ENCODE measurements at places on chromosomes 7 and 10.

GRCh38 chr7:5404421-5404826 is 19.2 kb downstream of the TNRC18 start:
- peak; percentile 88 for DNase-seq

DNA sequence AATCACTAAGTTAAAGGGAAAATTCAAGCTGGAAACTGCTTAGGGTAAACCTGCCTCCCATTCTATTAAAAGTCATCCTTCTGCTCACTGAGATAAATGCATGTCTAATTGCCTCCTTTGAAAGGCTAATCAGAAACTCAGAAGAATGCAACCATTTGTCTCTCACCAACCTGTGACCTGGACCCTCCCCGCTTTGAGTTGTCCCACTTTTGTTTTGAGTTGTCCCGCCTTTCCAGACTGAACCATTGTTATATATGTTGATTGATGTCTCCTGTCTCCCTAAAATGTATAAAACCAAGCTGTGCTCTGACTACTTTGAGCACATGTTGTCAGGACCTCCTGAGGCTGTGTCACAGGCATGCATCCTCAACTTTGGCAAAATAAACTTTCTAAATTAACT is 378.4 kb downstream of the KIF20B start:
- no peak for DNase-seq

DNA sequence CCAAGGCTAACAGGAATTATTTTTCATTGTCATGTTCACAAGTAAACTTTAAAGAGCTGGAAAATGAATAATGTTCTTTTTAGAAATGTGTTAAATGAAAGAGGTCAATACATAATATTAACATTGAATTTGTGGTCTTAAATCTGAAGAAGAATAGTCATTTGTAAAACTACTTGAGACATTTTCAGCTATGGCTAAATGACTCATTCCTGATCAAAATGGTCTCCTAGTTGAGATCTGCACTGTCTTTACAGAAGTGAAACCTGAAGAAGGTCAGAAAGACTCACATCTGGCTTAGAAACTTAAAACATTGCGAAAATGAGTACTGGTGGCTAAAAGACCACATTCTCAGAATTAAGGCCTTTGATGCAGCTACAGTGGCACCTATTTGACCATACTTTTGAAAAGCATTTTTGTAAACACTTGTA is 5.9 kb downstream of the PIK3CG start:
- DNase-seq = no peak

- DNase-seq = no peak
These were observed 120.7 kb downstream of the CHN2 start for GRCh38 chr7:29315122-29315891.

DNA sequence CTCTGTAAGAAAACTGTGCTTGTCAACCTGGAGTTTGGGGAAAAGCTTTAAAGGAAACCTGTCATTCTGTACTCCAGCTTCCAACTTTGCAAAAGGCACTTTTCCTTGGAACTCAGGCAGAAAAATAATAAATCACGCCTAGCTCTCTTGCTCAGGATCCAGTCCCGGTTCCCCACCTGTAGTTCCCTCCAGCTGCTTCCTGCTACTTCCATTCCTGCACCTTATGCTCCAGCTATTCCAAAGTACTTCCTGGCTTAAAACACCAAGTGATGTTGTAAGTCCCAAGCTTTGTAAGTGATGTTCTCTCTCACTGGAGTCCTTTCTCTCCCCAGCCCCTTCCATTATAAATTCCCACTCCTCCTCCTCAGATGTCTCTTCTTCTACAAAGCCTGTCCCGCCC is 98.6 kb downstream of the GRM8 start:
- DNase-seq = no peak

- no peak for DNase-seq
These were observed 104.3 kb downstream of the CREB5 start for GRCh38 chr7:28516390-28517172.

DNA sequence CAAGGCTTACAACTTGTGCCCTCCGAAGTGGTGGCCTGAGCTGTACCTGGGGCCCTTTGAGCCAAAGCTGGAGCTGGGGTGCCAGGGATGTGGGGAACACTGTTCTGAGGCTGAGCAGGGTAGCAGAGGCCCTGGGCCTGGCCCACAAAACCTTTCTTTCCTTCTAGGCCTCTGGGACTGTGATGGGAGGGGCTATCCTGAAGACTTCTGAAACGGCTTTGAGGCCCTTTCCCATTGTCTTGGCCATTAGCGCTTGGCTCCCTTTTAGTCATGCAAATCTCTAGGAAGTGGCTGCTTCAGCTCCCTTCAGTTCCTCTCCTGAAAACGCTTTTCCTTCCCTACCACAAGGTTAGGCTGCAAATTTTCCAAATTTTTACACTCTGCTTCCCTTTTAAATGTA is 16.8 kb upstream of the CRYGN start:
- DNase-seq = no peak

DNA sequence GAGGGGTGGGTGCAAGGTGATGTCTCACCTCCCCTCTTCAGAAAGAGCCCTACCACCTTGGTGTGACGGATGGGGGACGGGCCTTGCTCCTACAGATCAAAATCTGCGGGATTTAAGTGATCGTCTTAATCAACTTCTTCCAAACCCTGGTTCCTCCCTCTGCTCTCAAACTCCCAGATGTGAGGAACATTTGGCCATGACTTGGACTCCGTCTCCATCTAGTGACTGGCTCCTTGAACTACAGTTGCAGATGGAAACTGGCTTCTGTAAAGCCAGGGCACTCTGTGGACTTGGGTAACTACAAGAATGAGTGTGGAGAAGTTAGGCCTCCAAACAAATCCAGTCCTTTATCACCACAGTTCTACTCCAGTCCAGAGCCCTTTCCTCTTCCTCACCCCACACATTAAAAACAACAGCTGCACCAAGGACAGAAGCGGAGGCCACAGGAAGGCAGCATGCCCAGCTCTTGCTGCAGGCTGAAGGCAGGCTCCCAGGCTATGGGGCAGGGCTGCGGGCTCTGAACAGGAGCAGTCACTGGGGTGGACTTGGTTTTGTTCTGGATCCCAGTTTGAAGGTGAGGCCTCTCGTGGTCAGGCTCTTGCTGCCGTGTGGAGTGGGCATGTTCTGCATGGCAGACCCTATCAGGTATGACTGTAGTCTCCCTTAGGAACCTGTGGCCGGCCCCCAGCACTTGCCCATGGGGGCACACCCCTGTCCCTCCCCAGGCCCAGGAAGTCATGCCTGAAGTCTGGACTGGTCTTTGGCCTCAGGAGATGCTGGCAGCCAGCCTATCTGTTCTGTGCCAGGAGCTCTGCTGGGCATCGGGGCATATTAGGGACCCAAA is 79.4 kb downstream of the VWC2 start:
- DNase-seq = no peak
